Peyer's patch (tissue), 4 donors: ENCODE measurements at places on chromosomes 5 and 9. TPM values are rescaled to one million over a fixed set of nuclear protein-coding genes. Genes with fewer than 3 reads are reported as not detected.

The PCDHGA6 gene
- total RNA-seq, result 1.1 TPM

The GMCL2 gene
- total RNA-seq, result not detected

The PCDHA10 gene
- 5.8 TPM for total RNA-seq

The CDX1 gene
- 429 TPM for total RNA-seq

GRCh38 chr9:127778280-127779135 is at the start of gene SH2D3C:
Gene SH2D3C, minus strand, starts transcription at chr9:127778666. Its CDS starts 39 bp downstream, at chr9:127778627.
- H3K4me3 ChIP-seq, result peak within 1 kb of the TSS; percentile 40
- H3K27ac ChIP-seq, result peak within 1 kb of the TSS; percentile 88
- no peaks in the 10 kb centered on the region for H3K36me3 ChIP-seq
- peaks cover 11% of the 10 kb centered on the region for H3K4me1 ChIP-seq
- no peaks in the 10 kb centered on the region for H3K27me3 ChIP-seq
- peak; percentile 83 for DNase-seq

DNA sequence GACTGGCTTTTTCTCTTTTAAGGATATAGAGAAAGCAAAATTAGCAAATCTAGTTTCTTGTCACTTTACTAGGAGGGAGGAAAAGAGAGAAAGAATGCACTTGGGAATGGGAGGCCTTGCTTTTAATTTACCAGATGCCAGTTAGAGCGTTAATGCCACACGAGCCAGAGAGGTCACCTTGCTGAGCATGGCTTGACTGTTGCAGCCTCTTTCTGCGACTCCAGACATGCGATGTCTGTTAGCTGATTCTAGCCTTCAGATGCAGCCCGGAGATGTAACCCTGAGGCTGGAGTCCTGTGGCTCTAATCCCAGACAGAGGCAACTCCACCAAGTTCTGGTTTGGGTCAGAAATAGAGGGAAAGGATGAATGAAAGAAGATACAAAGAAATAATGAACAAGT is 152.5 kb downstream of the TRIO start:
- H3K4me3 ChIP-seq, result no peak overlapping the region
- no peak for DNase-seq
- H3K4me1 ChIP-seq, result no peaks in the 10 kb centered on the region
- H3K27me3 ChIP-seq, result no peaks in the 10 kb centered on the region

DNA sequence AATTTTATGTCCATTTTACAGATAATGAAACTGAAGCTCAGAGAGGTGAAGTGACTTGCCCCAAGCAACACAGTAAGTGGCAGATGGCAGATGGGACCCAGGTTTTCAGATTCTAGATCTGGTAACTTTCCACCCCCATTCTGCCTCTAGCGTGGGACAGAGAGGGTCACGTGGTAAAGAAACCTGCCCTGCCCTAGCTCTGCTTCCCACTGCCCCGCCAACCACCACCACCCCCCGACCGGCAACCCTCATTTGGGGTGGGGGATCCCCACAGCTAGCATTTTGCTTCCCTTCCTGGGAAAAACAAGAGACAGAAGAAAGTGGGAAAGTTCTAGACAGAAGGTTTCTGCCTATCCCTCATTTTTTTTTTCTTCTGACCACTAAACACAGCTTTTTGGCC is 172.5 kb downstream of the ACTL7B start:
- H3K27ac ChIP-seq, result no peak overlapping the region
- H3K4me3 ChIP-seq, result no peak overlapping the region
- H3K36me3 ChIP-seq, result no peaks in the 10 kb centered on the region

DNA sequence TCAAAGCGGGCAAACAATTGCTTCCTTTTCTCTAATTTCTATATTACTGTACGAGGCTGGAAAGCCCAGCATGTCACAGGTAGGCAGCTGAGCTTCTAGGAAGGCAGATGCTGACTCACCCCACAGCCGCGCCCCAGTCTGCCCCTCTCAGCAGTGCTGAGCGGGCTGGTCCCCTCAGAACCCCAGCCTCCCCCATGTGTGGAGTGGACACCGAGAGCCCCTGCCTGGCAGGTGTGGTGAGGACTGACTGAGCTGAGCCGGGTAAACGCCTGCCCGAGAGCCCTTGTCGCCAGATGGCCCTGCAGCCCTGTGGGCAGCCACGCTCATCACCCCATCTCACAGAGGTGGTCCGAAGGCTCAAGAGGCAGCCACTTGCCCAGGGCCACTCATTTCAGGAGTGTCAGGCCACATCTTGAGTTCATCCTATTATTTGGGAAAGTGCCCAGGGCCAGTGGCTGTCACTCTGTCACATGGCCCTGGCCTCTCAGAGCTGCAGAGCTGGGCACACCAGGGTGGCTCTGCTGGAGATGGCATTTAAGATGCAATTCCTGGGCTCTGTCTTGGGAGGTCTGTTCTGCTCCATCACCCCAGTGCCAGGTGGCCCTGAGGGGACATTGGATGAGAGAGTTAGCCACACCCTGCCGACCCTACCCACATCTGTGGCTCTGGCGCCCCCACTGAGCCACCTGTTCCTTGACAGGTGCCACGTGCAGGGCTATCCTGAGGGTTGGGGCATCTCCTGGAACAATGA is 12.4 kb downstream of the CARD19 start:
- H3K36me3 ChIP-seq, result peaks cover 47% of the 10 kb centered on the region
- peak; percentile 41 for DNase-seq
- no peaks in the 10 kb centered on the region for H3K27me3 ChIP-seq
- H3K4me3 ChIP-seq, result no peak overlapping the region
- H3K4me1 ChIP-seq, result no peaks in the 10 kb centered on the region

DNA sequence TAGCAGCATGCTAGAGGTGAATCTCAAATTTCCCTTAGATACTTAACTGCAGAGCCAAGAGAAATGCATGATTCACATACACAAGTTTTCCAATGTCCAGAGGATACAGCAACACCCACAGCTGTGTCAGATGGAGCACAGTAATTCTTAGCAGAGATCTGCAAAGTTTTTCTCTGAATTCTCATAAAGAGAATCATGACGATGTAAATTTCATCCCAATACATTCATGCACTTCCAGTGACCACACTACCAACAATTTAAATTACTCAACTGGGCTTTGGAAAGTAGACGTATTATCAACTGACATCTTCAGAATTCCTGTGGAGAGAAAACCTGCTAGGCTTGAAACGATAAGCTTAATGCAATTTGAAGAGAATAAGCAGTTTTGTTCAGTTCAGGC is 378.8 kb upstream of the TLE4 start:
- no peaks in the 10 kb centered on the region for H3K36me3 ChIP-seq
- DNase-seq, result no peak
- H3K27me3 ChIP-seq, result no peaks in the 10 kb centered on the region
- no peak overlapping the region for H3K4me3 ChIP-seq
- H3K4me1 ChIP-seq, result no peaks in the 10 kb centered on the region
- no peak overlapping the region for H3K27ac ChIP-seq
